ENCODE measurements at places on chromosomes 2 and 18. TPM values are rescaled to one million over a fixed set of nuclear protein-coding genes. Genes with fewer than 3 reads are reported as not detected.

ANKRD29 gene
- 6.7 TPM for total RNA-seq

ITGB6 gene
- 12.7 TPM for total RNA-seq

POTEJ gene
- 0.71 TPM for total RNA-seq

LAMA1 gene
- total RNA-seq = 34.4 TPM

SMYD1 gene
- total RNA-seq = 47.8 TPM

RGPD4 gene
- total RNA-seq = 2.2 TPM

MFSD6 gene
- 33.6 TPM for total RNA-seq

GALNT14 gene
- 2.2 TPM for total RNA-seq

CFC1 gene
- 0.55 TPM for total RNA-seq

PPIL3 gene
- total RNA-seq = 49.1 TPM

LAMA3 gene
- total RNA-seq = 25.9 TPM

SMCHD1 gene
- total RNA-seq = 207 TPM
